ENCODE measurements at places on chromosomes 4 and X.

DNA sequence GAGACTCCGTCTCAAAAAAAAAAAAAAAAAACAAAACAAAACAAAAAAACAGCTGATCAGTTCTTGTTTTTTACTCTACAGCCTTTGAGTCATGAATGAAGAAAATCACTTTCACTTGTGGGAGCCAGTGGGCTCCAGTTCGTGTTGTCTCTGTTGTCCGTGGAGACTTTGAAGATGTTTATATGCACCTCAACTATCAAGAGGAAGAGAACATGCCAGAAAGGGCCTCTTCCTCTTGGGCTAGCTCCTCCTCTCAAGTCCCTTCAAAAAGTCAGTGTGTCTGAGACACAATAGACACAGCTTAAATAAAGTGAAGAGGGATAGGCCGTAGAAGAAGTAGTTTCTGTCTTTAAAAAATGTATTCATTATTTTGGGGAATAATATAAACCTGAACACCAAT lies 182.7 kb downstream of the KDR start:
- DNase-seq = no peak

- DNase-seq = no peak
These were observed 56.2 kb downstream of the CD99L2 start for GRCh38 chrX:150842198-150842685.

DNA sequence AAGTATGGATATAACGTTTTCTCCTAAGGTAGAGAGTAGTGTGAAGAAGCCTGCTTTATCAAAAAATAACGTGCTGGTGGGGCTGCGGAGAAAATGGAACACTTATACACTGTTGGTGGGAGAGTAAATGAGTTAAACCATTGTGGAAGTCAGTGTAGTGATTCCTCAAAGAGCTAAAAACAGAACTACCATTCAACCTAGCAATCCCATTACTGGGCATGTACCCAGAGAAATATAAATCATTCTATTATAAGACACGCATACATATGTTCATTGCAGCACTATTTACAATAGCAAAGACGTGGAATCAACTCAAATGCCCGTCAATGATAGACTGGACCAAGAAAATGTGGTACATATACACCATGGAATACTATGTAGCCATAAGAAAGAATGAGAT lies 196.4 kb downstream of the DMD start:
- DNase-seq = no peak

DNA sequence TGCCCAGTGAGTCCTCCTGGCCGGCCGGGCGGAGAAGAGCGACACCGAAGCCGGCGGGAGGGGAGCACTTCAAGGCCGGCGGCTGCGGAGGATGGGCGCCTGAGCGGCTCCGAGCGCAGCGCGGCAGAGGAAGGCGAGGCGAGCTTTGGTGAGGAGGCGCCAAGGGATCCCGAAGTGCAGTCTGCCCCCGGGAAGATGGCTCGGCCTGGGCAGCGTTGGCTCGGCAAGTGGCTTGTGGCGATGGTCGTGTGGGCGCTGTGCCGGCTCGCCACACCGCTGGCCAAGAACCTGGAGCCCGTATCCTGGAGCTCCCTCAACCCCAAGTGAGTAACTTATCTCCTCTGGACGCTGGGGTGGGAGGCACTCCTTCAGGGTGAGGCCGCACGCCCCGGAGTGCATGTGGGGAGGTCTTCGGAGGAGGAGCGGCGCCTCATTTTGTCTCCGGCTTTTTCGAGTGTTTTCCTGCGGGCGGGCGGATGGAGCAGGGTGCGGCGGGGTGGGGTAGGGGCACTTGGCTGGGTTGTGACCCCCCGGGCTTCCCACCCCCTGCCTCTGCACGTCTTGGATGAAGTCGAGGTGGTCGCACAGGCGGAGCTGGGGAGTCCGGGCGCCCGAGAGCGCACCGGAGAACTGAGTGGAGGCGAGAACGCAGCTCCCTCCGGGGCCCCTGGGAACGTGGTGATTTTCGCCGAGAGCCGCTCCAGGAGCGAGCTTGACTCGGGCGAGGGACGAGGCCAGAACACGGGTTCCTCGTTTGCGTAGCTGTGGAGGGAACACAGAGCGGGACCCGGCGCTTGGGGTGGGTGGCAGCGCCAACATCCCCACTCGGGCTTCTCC lies 979 bp downstream of the EFNB1 start:
- no peak for DNase-seq

DNA sequence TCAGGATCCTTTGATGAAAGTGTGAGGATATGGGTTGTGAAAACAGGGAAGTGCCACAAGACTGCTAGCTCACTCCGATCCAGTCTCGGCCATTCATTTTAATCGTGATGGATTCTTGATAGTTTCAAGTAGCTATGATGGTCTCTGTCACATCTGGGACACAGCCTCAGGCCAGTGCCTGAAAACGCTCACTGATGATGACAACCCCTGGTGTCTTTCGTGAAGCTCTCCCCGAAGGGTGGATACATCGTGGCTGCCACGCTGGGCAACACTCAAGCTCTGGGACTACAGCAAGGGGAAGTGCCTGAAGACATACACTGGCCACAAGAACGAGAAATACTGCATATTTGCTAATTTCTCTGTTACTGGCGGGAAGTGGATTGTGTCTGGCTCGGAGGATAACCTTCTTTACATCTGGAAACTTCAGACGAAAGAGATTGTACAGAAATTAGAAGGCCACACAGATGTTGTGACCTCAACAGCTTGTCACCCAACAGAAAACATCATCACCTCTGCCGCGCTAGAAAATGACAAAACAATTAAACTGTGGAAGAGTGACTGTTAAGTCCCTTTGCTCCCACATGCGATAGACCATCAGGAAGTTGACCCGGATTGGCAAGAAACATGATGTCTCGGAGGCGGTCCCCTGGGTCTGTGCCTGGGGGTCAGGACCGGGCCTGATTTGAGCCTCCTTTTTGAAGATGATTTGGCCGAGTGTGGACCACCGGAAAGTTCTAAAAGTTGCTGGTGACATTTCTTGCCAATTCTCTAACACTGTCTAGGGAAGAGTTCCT lies 22.2 kb downstream of the LIAS start:
- DNase-seq = no peak

GRCh38 chr4:825063-825970 lies 612 bp downstream of the CPLX1 start:
- no peak for DNase-seq

DNA sequence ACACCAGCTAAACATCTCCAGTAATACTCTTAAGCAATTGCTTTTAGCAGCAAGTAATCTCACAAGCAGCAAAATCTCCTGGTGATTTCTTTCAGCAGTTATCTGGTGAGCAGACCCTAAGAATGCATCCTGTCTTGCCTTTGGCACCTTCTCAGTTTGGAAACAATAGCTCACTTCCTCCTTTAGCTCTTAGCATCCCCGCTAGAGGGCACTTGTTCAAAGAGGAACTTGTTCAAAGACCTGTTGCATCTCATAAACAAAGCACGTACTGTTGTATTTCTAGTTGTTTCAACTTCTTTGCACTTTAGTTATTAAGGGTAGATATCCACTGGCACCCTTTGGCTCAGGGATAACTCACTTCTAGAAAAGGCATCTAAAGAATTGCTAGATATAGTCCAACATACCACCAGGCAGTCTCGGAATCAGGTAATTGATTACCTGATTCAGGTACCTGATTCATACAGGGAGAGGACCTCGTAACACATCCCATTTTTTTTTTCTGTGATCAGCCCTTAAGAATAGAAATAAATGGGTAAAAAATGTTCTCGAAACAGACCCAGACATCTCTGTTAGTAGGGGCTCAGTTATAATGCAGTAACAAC lies 81.9 kb upstream of the QRFPR start:
- DNase-seq = peak; percentile 36

DNA sequence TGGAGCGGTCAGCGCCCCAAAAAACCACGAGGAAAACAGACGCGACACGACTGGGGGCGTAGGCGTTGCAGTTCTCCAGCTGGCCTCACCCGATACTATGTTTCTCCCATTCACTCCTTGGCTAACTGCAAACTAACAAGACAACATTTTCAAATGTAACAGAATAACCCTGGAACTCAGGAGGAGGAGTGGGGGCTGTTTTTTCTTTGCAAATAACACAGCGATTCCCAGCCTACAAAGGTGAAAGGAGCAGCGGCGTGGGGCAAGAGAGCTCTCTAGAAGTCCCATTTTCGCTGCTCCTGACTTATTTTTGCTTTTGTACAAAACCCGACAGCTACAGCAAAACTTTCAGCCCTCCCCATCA lies 1.6 kb downstream of the SOX3 start:
- DNase-seq = no peak

DNA sequence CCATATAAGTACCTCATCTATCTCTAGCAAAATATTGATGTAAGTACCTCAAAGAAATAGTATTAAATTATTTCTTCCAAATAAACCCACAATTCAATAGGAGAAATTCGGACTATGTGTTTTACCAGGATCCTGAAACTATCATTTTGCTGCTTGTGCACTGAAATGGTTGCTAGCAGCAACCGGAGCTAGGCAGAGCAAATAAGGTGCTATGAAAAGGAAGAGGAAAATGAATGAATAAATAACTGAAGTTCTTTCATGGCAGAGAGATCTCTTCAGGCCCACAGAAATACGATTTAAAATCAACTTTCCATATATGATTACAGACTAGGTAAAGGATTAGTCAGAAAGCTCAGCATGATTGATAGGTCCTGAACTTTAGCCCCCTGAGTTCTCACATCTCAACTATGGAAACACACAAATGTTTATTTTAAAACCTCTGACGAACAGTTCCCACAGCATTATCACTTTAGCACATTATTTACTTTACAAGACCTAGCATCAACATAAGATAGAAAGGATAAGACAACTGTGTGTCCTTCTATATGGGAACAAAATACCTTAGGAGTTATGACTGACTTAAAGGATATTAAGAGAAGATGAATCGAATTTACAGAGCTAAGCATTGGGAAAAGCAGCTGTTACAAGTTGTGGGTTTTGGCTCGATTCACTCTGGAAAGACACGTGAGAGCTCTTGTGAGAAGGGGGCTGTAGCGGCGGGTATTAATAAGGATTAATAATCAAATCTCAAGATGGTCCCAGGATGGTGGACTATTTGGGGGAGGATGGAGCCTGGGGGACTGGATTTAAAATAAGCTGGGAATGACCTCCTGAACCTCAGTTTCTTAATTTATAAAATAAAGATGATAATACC lies 104.3 kb downstream of the CORIN start:
- DNase-seq = no peak

- no peak for DNase-seq
These were observed 26.4 kb downstream of the TRMT44 start for GRCh38 chr4:8467016-8467415.

DNA sequence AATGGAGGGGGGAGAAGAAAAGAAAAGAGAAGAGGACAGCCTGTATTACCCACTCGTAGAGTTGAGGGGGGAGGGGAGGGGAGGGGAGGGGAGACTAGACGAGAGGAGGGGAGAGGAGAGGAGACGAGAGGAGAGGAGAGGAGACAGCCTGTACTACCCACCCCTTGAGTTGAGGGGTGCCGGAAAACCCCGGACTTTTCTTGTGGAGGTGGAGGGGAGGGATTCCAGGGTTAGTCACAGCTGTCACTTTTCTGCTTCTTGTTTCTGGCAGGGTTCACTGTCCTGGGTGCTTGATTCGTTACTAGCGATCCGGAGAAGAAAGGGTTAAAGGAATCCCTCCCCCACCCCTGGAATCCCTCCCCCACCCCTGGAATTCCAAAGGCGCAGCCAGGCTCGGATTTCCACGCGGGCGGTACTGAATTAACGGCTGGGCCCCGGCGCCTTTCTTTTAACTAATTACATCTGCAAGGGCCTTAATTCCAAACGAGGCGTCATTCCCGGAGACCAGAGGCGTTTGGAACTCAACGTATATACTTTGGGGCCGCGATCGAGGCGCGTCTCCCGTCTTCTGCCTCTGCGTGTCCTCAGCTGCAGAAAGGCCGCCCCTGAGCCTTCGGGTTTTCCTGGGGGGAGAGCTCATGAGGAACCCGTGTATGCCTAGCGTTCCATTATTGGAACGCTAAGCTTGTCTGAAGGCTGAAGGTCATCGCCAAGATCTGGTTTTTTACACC lies 20.1 kb upstream of the CSF2RA start:
- DNase-seq = no peak

DNA sequence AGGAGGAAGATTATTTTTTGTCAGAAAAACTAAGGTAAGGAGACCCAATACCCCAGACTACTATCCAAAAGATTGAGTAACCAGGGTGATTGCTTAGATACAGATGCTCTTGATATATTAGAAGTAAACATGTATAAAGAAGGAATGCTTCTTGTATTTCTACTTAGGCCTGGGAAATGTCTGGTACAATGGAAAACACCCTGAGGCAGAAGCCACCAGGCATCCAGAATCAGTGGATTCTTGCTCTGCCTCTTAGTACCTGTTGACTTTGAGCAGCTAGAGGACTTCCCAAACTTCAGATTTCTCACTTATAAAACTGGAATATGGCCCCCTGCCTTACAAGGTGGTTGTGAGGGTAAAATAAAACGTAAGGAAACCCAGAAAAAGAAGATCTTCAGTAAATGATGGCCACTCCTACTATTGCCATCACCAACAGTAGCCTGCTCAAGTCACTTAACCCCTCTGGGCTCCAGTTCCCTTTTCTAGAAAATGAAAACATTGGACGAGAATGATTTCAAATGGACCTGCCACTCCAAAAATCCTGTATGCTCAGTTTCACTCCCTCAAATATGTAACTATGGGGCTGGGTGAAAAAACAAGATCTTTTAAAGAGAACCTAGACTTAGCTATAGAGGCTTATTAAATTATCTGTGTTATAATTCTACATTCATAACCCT lies 56.6 kb downstream of the AMELX start:
- DNase-seq = no peak

- no peak for DNase-seq
These were observed 180.0 kb downstream of the SH3KBP1 start for GRCh38 chrX:19707246-19707871.

GRCh38 chr4:183422962-183423631 lies 21.3 kb upstream of the CDKN2AIP start:
- no peak for DNase-seq

GRCh38 chrX:8548446-8548845 lies 83.8 kb downstream of the VCX3B start:
- no peak for DNase-seq

DNA sequence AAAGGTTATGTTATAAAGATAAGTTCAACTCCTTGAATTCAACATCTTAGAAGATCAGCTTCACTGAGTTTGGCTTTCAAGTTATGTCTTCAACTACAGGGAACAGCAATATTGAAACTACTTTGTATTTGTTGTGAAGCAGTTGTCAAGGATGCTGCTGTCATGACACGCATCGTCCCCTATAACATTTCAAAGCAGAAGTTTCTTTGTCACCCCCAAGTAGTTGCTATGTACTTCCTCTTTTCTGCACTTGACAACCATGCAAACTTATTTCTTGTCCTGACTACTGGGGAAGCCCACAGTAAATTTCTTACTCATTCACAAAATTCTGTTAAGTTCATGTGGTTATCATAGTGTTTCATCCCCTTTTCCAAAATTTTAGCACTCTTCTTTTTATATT lies 14.3 kb downstream of the ANTXR2 start:
- no peak for DNase-seq
